ENCODE measurements at places on chromosomes 2 and 18. TPM values are rescaled to one million over a fixed set of nuclear protein-coding genes. Genes with fewer than 3 reads are reported as not detected.

DNA sequence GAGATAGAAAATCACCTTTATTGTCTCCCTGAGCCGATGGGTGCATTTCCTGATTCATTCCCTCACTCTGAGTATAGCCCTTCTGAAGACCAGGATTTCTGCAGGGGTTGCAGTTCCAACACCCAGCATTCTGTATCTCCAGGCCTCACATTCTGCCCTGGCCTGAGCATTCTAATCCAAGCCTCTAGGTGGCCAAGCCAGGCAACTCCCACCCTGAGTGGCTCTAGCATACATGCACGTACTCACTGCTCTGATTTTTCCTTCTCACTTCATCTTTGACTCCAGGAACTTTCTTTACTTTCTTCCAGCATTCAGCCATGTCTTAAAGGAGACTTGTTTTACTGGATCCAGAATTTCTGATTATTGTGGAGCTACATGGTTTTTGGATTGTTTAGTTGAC, 100.7 kb upstream of the STK39 start:
- DNase-seq, result peak; percentile 67

DNA sequence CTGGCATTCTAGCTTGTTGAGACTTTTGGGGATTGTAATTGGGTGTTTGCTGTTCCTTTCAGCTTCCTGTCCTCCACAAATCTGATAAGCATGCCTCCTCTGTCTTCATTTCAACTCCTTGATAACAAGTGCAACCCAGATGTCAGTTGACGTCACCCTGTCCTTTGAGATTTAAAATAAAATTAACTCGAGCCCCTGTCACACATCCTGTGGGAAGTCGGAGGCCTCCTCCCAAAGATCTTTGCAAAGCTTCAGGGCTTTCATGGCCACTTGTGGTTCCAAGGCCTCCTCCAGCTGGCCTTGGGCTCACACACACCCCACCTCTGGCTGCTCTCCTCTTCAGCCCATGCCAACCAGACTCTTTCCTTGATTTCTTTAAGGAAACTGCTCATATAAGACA, 69.9 kb upstream of the ITGA6 start:
- no peak for DNase-seq

GRCh38 chr18:45621061-45621511, 5.8 kb downstream of the SLC14A2 start:
- peak; percentile 73 for DNase-seq

DNA sequence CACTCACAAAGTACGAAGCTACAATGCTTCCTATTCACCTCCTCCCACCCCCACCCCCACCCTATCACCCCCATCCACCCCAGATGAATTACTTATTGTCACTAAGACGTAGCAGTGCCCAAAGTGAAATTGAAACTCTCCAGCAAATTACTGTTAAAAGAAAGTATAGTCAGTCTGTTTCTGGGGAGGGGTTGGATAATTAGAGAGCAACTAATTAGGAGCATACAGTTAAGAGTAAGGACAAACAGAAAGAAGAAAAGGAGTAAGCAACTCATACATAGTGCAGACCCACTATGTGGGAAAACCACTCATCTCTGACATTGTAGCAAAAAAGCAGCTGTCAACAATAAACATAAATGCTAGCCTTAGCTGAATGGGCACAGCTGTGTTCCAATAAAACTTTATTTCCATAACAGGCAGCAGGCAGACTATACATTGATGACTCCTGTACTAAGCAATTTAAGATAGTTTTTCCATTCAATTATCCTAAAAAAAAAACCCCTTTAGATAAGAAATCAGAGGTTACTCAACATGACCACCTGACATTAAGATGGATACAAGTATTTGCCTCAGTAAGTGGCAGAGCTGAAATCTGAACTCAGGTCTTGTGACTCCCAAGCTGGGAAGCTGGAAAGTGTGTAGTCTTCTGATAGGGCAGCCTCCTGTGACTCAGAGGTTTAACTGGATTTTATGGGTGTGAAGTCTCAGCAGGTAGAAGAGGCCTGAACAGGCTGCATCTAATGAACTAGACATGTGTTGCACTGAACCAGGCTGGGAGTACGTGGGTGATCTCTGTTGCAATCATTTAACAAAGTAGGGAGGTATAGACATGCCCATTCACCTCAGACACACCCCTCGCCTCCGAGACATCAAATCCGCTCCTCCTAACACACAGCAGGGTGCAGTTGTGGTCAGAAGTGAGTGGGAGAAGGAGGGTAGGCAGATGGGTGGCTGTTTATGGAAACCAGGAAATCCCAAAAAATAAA, 171.8 kb upstream of the KLF7 start:
- peak; percentile 36 for DNase-seq

GRCh38 chr2:200406379-200406778, 99.9 kb downstream of the SPATS2L start:
- no peak for DNase-seq

- DNase-seq, result no peak
These were observed 275.3 kb downstream of the RAD51AP2 start for GRCh38 chr2:17242813-17243485.

GRCh38 chr2:25177211-25177611, 8.8 kb upstream of the POMC start:
- no peak for DNase-seq

DNA sequence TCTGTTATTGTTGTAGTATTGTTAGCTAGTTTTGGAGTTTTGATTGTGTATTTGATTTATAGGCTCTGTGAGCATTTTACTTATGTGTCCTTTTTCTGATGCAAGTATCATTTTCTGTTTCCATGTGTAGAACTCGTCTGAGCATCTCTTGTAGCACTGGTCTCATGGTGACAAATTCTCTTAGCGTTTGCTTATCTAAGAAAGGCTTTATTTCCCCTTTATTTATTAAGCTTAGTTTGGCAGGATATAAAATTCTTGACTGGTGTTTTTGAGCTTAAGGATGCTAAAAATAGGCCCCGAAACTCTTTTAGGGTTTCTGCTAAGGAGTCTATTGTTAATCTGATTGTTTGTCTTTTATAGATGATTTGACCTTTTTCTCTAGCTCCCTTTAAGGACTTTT, 57.6 kb upstream of the THUMPD2 start:
- DNase-seq, result no peak

Gene GLB1L
- 5.9 TPM for total RNA-seq

Gene CCDC68
- 13.0 TPM for total RNA-seq
